ENCODE measurements at places on chromosomes 7 and 10. TPM values are rescaled to one million over a fixed set of nuclear protein-coding genes. Genes with fewer than 3 reads are reported as not detected.
A peak's percentile ranks its signal among the peaks of the same experiment; 100 is the strongest.

- H3K4me3 ChIP-seq: no peak overlapping the region
- H3K36me3 ChIP-seq: peaks cover 13% of the 10 kb centered on the region
- no peaks in the 10 kb centered on the region for H3K27me3 ChIP-seq
- DNase-seq: no peak
- no peak overlapping the region for H3K27ac ChIP-seq
Measured at GRCh38 chr7:74665296-74665938, 7.9 kb downstream of the GTF2I start.

GRCh38 chr10:120979435-120980278, 128.5 kb downstream of the WDR11 start:
- no peak overlapping the region for H3K27ac ChIP-seq
- peaks cover 48% of the 10 kb centered on the region for H3K27me3 ChIP-seq
- H3K4me3 ChIP-seq: peak overlapping the region; percentile 43
- peak; percentile 36 for DNase-seq
- peaks cover 4% of the 10 kb centered on the region for H3K4me1 ChIP-seq

- H3K4me1 ChIP-seq: no peaks in the 10 kb centered on the region
- no peak for DNase-seq
- H3K27ac ChIP-seq: no peak overlapping the region
- H3K36me3 ChIP-seq: no peaks in the 10 kb centered on the region
Measured at GRCh38 chr7:97405835-97406234, 288.3 kb downstream of the SDHAF3 start.

GRCh38 chr10:60441515-60441914, 51.8 kb upstream of the ANK3 start:
- H3K4me1 ChIP-seq: no peaks in the 10 kb centered on the region
- no peak overlapping the region for H3K4me3 ChIP-seq
- H3K36me3 ChIP-seq: no peaks in the 10 kb centered on the region
- no peaks in the 10 kb centered on the region for H3K27me3 ChIP-seq

DNA sequence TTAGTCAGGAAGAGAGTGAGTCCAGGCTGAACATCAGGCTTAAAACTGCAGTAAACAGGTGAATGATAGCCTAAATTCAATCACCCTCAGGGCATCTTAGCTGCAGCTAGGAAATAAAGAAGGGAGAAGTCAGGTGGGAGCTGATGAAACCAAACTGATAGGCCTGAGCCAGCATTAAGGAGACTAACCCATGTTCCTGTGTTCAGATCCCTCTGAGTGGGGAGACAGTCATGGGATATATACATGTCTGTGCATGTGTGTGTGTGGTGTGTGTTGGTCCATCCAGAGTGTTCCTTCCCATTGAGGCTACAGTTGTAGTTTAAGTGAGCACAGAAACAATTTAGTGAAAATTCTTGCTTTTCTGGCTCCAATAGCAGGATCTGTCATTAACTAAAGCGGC, 480.9 kb downstream of the PHTF2 start:
- no peak for DNase-seq
- no peaks in the 10 kb centered on the region for H3K27me3 ChIP-seq
- no peaks in the 10 kb centered on the region for H3K36me3 ChIP-seq
- no peak overlapping the region for H3K27ac ChIP-seq
- no peak overlapping the region for H3K4me3 ChIP-seq
- no peaks in the 10 kb centered on the region for H3K4me1 ChIP-seq

DNA sequence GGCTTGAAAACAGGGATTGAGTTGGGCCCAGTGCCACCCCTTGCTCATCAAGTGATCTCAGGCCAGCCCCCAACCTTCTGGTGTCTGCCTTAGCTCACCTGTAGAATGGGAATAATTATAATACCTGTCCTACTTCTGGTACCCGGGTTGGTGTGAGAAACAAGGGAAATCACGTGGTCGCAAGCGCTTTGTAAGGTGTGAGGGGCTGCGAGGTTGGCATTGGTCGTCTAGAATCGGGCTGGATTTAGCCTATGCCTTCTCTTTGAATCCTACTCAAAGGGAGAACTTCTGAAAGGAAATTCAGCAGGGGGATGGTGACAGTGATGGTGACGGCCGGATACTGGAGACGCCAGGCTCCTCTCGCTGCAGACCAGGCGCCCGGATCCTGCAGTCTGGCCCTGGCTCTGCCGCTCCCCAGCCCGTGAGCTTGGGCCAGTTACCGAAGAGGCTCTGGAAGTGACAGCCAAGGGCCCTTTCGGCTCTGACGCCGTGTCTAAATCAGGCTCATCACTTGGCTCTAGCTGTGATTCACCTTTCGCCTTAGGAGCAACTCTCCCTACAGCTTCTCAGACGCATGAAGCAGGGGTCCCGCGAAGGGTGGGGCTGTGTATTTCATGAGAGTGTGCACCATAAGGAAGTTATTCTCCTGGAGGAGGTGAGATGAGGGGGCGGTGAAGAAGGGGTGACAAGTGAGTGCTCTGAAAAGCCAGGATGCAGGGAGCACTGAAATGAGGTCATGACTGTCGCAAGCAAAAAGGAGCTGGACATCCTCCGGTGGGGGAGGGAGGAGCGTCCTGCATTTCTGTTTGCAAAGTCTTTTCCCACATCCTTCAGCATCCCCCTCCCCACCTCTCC, 4.0 kb upstream of the CREB5 start:
- H3K27me3 ChIP-seq: peaks cover 60% of the 10 kb centered on the region
- H3K36me3 ChIP-seq: no peaks in the 10 kb centered on the region
- no peak overlapping the region for H3K4me3 ChIP-seq
- DNase-seq: no peak

- no peak overlapping the region for H3K4me3 ChIP-seq
- no peaks in the 10 kb centered on the region for H3K36me3 ChIP-seq
- H3K27me3 ChIP-seq: peaks cover 5% of the 10 kb centered on the region
- H3K4me1 ChIP-seq: peaks cover 5% of the 10 kb centered on the region
- no peak overlapping the region for H3K27ac ChIP-seq
Measured at GRCh38 chr10:43939939-43940820, 291.5 kb upstream of the ZNF32 start.

GRCh38 chr10:16942381-16943078, 125.3 kb upstream of the RSU1 start:
- DNase-seq: no peak
- H3K27me3 ChIP-seq: no peaks in the 10 kb centered on the region
- H3K36me3 ChIP-seq: peaks cover 1% of the 10 kb centered on the region
- no peak overlapping the region for H3K4me3 ChIP-seq

DNA sequence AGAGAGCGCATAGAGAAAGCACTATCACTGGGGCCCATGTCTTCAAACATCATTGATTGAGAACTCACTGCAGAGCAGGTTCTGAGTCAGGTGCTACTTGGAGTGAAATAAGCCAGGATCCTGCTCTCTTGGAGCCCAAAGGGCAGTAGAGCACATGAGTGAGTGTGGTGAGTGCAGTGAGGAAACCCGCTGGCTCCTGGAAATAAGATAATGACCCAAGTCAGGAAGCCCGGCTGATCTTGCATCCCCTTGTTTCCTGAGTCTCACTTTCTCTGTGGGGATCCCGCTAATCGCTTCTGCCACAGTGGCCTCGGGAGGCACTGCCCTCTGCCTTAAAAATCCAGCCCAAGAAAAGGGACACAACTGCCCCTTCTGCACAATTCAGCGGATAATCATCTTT, 7.1 kb upstream of the FAM107B start:
- no peaks in the 10 kb centered on the region for H3K27me3 ChIP-seq
- H3K36me3 ChIP-seq: no peaks in the 10 kb centered on the region
- no peak overlapping the region for H3K4me3 ChIP-seq
- peaks cover 2% of the 10 kb centered on the region for H3K4me1 ChIP-seq

CYP2W1 gene
- not detected for total RNA-seq

SCRN1 gene
- total RNA-seq: 1.6 TPM

NCF1 gene
- 0.62 TPM for total RNA-seq

DNA sequence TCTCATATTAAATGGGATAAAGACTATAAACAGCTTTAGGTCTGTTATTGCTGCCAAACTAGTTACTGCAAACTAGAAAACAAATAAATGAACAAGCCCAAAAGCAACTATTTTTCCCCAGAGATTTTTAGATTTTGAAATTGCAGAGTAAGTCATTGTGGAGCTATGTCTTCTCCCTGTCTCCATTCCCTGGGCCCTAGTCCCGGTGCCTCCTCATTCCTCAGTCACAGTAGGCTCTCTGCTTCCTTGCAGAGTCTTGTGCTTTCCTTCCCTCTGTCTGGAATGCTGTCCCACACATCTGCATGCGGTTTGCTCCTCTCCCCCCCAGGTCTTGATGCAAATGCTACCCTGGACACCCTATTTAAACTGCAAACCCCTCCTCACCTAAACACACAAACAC, 4.0 kb downstream of the PNLIPRP3 start:
- H3K36me3 ChIP-seq: no peaks in the 10 kb centered on the region
- H3K4me1 ChIP-seq: no peaks in the 10 kb centered on the region

- H3K27ac ChIP-seq: no peak overlapping the region
- H3K36me3 ChIP-seq: no peaks in the 10 kb centered on the region
- H3K4me1 ChIP-seq: no peaks in the 10 kb centered on the region
- H3K27me3 ChIP-seq: no peaks in the 10 kb centered on the region
- DNase-seq: no peak
- H3K4me3 ChIP-seq: no peak overlapping the region
Measured at GRCh38 chr10:89055159-89055558, 64.6 kb downstream of the FAS start.

DNA sequence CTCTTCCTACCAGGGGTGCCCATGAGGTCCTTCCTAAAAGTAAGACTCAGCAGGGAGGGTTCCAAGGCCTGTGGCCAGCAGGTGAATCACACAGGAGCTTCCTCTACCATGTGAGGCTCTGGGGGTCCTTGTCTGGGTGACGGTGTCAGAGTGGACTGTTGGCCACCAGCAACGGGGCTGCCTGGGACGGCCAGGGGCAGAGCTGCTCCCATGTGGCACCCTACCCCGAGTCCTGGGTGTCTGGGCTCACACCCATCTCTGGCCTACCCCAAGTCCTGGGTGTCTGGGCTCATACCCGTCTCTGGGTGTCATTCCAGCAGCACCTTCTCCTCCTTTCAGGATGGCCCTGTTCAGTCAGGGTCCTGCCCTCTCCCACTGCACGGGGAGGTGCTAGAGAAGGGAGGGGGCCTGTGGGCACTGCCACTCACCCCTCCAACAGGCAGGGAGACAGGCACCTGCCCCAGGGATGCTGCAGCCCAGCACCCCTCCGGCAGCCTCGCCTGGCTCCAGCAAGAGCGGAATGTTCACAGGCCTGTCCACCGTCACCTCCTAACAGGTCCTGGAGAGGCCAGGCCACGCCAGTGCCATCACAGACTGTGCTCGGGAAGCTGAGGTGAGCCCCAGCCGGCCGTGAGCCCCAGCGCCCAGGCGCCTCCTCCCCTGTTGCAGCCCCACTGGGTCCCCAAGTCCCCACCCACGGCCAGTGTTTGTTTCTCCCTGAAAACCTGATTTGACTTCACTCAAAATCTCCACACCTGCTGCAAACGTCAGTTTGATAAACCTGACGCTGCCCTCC, 143.7 kb downstream of the PTPRN2 start:
- H3K27ac ChIP-seq: no peak overlapping the region
- H3K36me3 ChIP-seq: no peaks in the 10 kb centered on the region
- DNase-seq: no peak

Data from activated CD4-positive, alpha-beta memory T cell treated with anti-CD3 and anti-CD28 coated beads for 36 hours (primary cell).